Upper lobe of left lung (tissue), 6 donors: ENCODE measurements at places on chromosomes 1 and 21. TPM values are rescaled to one million over a fixed set of nuclear protein-coding genes. Genes with fewer than 3 reads are reported as not detected.

The INSRR gene
- 0.22 TPM for total RNA-seq

The FAM78B gene
- total RNA-seq: 0.91 TPM

The C1orf56 gene
- 4.9 TPM for total RNA-seq

GRCh38 chr21:23955135-23955843, 1652.0 kb downstream of the MRPL39 start:
- no peaks in the 10 kb centered on the region for H3K36me3 ChIP-seq
- H3K4me3 ChIP-seq: no peak overlapping the region
- no peak overlapping the region for H3K27ac ChIP-seq
- H3K4me1 ChIP-seq: no peaks in the 10 kb centered on the region

DNA sequence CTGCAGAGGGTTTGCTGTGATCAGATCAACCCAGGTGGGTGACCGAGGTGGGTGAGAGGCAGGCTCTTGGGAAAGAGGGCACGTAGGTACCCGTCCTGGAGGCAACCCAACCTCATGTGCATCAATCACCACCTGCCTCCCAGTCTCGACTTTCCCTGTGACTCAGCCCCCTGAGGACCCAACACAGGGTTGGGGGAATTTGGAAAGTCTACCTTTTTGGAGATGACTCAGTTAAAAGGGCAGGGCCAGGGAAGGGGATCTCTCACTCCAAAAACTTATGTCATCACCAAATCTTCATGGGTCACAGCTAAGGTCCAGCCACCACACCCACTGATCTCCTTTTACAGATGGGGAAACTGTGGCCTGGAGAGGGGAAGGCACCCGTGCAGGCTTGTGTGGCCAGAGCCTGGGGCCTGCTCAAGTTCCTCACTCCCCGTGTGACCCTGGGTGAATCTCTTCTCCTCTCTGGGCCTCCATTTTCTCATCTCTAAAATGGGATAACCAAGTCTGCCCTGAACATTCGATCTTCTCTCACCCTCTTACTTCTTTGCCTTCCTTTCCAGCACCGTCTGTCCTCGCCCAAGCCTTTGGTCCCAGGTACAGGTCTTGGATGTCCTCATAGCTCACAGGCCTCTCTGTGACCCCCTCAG, 34.6 kb upstream of the WNT4 start:
- no peaks in the 10 kb centered on the region for H3K4me1 ChIP-seq
- no peak overlapping the region for H3K4me3 ChIP-seq

DNA sequence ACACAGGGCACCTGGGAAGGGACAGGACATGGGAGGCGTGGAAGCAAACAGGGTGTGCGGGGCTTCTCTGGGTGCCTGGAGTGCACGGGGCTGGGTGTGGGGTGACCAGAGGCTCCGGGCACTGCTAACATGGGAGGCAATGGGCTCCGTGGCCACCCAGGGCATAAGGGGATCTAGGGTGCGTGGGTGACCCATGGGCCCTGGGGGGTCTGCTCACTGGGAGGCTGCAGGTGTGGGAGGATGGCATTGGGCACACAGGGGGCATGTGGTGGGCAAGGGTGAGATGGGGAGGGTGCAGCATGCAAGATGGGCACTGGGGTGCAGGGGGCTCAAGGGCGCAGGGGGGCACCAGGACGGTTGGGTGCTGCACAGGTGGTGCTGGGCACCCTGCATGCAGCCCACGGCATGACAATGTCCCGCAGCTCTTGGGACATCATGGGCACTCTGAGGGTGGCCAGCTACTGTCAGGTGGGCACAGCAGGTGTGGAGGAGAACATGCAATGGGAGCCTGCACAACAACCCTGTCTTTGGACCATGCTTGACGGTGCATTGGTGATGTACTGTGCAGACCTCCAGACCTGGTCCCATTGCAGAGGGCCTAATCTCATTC, 15.1 kb downstream of the TRIM11 start:
- no peaks in the 10 kb centered on the region for H3K27me3 ChIP-seq
- no peaks in the 10 kb centered on the region for H3K4me1 ChIP-seq
- DNase-seq: no peak

- DNase-seq: no peak
- no peaks in the 10 kb centered on the region for H3K4me1 ChIP-seq
- H3K27ac ChIP-seq: no peak overlapping the region
- H3K27me3 ChIP-seq: no peaks in the 10 kb centered on the region
Observed at GRCh38 chr21:20968391-20968790, 29.8 kb upstream of the NCAM2 start.

DNA sequence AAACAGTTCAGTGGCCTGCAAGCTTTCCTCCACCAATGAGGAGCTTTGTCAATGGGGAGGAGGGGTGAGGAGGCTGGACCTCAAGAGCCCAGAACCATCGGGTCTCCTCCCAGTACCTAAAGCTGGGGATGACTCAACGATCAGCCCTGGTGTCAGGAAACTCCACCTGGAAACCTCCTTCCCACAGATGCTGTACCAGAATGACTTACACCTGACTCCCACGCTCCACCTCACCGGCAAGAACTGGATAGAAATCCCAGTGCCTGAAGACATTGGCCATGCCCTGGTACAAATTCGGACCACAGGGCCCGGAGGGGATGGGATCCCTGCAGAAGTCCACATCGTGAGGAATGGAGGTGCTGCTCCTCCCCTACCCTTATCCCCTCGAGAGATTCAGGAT, 11.4 kb downstream of the TMEM81 start:
- no peak overlapping the region for H3K27ac ChIP-seq
- no peak overlapping the region for H3K4me3 ChIP-seq
- DNase-seq: no peak
- H3K4me1 ChIP-seq: no peaks in the 10 kb centered on the region
- H3K27me3 ChIP-seq: no peaks in the 10 kb centered on the region

GRCh38 chr21:45801989-45802388, 158.5 kb downstream of the PCBP3 start:
- no peaks in the 10 kb centered on the region for H3K4me1 ChIP-seq
- no peaks in the 10 kb centered on the region for H3K27me3 ChIP-seq
- no peak overlapping the region for H3K4me3 ChIP-seq

DNA sequence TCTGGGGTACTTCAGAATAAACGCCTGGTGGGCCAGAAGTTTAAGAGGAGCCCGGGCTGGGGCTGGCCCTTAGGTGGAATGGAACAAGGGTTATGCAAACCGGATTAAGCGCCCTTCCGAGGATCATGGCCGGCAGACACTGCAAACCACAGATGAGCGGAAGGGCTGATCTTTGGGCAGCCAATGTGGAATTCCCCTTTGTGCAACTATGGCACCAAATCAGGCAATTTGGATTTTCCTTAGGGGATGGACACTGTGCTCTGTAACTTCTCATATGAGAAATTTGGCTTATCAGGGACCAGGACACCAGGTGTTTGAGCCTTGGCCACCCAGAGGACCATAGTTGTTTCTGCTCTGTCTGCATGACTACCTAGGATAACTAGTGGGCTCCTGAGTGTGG, 5.7 kb upstream of the IL10 start:
- H3K4me3 ChIP-seq: no peak overlapping the region
- H3K27me3 ChIP-seq: no peaks in the 10 kb centered on the region
- no peak overlapping the region for H3K27ac ChIP-seq
- H3K4me1 ChIP-seq: no peaks in the 10 kb centered on the region

DNA sequence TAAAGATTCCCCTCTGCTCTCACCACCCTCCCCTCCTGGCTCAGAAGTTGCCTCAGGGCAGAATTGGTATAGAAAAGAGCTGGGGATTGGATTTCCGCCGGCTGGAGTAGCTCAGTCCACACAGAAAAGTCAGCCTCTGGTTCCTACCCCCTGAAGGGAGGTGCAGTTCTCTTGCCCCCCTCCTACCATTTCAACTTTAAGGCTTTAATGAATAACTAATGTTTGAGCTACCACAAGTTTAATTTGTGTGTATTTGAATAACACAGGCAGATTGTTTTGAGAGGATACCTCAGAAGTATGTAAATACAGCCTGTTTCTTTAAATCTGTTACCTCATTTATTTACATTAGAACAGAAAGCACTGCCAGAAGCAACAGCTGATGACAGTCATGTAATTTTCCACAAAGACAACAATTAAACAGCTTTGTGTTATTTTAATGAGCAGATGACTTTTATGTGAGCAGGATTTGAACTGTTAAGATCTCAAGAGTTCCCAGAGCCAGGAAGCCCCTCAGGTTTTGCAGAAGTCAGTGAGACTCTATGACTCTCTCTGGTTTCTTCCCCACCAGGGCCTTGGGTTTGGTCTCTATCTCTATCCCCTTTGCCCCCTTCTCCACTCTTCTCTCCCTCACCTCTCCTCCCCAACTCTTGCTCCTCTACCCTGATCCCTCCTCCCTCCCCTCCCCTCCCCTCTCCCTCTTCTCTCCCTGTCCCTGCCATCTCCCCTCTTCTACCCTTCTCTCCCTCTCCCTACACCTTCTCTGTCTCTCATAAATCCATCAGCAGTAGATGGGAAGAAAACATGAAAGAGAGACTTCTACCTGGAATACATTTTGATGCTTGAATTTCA, 26.3 kb downstream of the DUSP10 start:
- H3K27ac ChIP-seq: peak overlapping the region; percentile 16
- H3K4me3 ChIP-seq: no peak overlapping the region

DNA sequence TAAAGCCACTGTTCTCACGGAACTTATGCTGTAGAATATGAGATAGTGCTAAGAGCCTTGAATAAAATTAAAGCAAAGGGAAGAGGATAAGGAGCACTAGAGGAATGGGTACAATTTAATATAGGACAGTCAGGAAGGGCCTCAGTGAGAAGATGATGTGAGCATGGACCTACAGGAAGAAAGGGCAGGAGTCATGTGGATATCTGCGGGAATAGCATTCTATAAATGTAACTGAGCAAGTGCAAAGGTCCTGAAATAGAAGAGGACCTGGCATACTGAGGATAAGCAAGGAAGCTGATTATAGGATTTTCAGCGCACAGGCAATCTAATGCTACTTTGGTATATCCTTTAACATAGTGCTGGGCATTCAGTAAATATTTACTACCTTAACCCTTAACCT, 12.6 kb upstream of the BCAS2 start:
- no peak overlapping the region for H3K27ac ChIP-seq
- no peak overlapping the region for H3K4me3 ChIP-seq
- H3K4me1 ChIP-seq: no peaks in the 10 kb centered on the region
- no peaks in the 10 kb centered on the region for H3K27me3 ChIP-seq
- no peaks in the 10 kb centered on the region for H3K36me3 ChIP-seq

- peaks cover 64% of the 10 kb centered on the region for H3K36me3 ChIP-seq
- no peaks in the 10 kb centered on the region for H3K4me1 ChIP-seq
- no peak overlapping the region for H3K4me3 ChIP-seq
- no peak overlapping the region for H3K27ac ChIP-seq
- no peak for DNase-seq
Observed at GRCh38 chr1:32830092-32830852, 12.8 kb downstream of the S100PBP start.

DNA sequence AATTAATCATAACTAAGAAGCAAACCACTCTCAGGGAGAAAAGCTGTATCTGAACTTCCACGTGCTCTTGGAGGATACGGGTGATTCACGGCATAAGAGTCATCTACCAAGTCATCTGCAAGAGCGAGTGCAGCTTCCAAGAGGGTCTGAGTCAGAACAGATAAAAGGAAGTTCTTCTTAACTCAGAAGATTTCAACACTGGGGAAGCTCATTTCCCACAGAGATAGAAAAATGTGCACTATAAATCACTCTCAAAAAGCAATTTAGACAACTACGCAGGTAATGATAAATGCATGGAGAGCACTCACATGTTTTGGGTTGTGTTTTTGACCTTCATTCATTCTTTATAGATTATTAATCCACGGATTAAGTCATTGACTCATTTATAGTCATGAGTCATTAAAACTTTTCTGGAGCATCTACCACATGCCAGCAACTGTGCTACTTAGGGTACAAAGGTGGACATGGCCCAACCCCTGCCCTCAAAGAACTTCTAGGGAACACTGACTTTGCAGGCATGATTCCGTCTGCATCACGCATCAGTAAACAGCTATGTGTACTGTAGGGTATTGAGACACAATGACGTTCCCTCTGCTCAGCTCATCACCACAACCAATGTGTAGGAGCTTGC, 20.8 kb downstream of the KCNJ15 start:
- peaks cover 6% of the 10 kb centered on the region for H3K4me1 ChIP-seq
- no peak overlapping the region for H3K4me3 ChIP-seq
- no peaks in the 10 kb centered on the region for H3K27me3 ChIP-seq
- H3K27ac ChIP-seq: peak overlapping the region; percentile 81

DNA sequence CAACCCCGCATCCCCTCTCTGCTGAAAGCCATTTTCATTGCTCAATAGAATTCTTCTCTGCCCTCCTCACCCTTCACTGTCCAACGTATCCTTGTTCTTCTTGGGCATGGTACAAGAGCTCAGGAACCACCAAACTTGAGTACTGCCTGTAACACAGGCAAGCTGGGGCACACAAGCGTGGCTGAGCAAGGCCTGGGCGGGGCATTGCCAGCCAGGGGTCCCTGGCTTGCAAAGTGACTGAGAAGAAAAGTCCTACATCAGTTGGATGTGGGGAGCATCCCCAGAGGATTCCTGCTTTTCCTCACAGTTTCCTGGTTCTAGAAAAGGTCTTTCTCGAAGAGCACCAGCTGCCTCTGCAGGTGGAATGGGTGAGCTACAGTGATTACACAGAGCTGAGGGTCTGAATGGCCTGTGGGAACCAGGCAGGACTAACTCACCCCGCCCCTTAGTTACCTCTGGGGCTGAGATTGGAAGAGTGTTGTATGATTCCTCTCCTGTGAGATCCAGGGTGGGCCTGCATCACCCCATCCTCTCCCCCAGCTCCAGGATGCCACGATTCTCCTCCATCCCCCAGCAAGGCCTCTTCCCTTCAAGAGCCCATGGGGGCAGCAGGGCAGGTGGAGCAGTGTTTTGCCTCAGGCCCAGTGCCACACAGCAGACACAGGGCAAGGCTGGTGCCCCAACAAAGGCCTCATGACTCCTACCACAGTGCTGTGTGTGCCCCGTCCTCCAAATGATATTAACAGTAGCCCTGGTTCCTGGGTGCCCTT, 121.9 kb downstream of the MATN1 start:
- H3K27ac ChIP-seq: no peak overlapping the region
- H3K4me1 ChIP-seq: no peaks in the 10 kb centered on the region
- no peak for DNase-seq
- H3K4me3 ChIP-seq: no peak overlapping the region

DNA sequence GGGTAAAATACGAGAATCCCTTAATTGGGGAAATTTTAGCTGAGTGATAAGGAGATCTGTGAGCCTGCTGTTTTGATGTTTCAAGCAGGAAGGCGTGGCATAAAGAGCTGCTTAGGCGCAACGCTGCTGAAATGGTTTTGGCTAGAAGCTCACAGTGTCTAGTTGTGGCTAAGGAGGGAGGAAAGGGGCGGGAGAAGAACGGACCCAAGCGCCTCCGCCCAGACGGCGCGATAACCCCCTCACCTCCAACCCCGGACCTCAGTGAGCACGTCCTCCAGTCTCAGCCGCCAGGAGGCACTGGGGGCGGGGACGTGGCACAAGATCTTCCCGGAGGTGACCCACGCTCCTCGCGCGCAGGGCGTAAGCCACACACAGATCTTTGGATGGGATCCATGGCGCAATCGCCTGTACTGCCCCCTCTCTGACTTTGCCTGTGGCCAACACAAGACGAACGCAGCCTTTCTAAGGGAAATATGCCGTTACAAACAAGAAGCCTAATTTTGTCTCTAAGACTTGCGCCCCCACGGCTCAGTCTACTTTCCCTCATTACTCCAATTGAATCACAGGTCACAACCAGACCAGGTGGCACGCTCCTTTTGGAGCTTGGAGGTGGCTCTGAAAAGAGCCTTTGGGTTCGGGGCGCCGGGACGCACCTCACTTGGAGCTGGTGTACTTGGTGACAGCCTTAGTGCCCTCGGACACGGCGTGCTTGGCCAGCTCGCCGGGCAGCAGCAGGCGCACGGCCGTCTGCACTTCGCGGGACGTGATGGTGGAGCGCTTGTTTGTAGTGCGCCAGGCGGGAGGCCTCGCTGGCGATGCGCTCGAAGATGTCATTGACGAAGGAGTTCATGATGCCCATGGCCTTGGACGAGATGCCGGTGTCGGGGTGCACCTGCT, 23.4 kb upstream of the RNF187 start:
- peaks cover 16% of the 10 kb centered on the region for H3K4me1 ChIP-seq
- H3K4me3 ChIP-seq: peak overlapping the region; percentile 29
- H3K36me3 ChIP-seq: no peaks in the 10 kb centered on the region
- H3K27ac ChIP-seq: peak overlapping the region; percentile 8
- DNase-seq: no peak
